ENCODE measurements at places on chromosomes 3 and 15.

DNA sequence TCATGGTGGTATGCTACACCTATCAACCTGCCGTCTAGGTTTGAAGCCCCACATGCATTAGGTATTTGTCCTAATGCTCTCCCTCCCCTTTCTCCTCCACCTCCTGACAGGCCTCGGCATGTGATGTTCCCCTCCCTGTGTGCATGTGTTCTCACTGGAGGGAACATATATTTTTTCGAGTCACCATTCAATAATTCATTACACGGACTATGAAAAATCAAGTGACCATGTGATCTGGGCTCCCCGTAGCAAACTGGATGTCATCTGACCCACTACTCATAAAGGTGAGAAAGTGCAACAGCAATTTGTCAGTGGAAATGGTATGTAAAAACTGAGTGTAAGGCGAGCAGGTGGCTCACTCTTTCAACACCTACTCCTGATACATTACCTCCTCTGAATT is 224.3 kb upstream of the RASGRP1 start:
- no peak for DNase-seq

DNA sequence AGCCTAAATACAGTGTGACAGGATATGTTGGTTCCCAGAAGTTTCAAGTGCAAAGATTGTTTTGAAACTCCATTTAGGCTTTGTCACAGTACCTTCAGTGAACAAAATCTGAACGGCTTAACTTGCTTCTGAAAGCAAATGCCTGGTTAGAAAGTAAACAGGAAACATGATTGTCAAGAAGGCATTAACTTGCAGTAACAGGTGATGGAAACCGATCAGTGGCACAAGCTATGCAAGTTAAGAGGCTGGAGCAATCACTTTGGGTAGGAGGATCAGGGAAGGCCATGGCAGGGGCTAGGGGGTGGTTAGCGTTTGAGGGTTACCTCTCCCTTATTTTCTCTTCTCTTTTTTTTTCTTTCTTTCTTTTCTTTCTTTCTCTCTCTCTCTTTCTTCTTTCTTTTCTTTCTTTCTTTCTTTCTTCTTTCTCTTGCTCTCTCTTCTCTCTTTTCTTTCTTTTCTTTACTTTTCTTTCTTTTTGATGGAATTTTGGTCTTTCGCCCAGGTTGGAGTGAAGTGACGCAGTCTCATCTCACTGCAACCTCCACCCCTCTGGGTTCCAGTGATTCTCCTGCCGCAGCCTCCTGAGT is 2.4 kb downstream of the HYKK start:
- no peak for DNase-seq

DNA sequence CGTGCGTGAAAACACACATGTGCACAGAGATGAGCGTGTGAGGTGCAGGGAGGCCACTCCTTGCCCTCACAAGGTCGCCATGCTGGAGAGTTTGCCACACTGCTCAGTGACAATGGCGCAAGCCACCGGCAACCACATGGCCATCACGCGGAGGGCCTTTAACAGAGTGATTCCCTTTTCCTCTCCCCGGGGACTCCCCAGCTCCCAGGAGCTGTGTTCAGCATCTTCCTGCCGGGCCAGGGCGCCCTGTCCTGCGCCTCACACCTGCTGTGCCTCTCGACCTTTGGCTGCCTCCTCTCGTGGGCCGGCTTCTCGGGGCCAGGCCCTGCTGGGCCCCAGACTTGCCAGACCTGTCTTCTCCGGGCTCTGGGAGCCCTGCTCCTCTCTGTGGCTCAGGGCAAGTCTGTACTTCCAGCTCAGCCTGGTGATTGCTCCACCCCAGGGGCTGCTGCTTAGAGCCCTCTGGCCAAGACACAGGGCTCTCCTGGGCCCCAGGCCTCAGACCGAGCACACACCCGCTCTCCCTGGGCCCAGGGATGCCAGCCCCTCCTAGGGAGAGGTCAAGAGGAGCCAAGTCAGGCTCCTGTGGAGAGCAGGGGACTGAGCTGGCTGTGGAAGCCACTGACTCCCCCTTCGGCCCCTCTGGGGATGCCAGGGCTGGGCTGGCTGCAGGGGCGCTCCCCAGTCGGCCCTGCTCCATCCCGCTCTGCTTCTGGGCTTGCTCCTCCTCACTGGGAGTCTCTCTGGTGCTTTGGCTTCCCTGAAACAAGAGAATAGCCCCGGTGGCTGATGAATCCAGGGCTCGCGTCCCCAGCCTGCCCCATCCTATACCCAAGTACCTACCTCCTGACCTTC is 5.6 kb downstream of the CCDC9B start:
- no peak for DNase-seq

DNA sequence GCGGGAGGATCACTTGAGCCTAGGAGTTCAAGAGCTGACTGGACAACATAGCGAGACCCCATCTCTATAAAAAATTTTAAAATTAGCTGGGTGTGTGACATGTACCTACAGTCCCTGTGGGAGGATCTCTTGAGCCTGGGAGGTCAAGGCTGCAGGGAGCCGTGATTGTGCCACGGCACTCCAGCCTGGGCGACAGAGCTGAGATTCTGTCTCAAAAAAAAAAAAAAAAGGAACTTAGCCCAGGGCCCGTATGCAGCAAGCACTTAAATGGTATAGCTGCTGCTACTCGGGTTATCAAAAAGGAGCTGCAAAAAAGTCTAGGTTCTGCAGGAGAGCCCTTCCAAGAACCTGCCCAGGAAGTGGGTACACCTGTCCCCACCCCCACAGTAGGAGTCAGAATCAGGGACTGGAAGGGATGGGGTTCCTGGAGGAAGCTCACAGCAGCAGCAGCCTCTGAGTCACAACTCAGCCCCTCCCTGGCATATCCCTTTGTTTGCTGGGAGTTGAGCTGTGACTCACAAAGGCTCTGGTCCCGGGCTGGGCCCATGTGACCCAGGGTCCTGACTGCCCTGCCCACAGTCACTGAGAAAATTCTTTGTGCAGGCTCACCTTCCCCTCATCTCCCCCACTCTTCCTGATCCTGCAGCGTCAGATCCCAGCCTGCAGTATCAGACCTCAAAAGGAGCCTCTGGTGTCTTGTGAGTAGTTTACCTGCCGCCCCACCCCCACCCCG is at the start of gene SPATA12:
Gene SPATA12 (plus strand): TSS at position 576 of the 733 bp plus-strand sequence. CDS start 13,031 bp downstream, outside the sequence.
- peak; percentile 99 for DNase-seq

DNA sequence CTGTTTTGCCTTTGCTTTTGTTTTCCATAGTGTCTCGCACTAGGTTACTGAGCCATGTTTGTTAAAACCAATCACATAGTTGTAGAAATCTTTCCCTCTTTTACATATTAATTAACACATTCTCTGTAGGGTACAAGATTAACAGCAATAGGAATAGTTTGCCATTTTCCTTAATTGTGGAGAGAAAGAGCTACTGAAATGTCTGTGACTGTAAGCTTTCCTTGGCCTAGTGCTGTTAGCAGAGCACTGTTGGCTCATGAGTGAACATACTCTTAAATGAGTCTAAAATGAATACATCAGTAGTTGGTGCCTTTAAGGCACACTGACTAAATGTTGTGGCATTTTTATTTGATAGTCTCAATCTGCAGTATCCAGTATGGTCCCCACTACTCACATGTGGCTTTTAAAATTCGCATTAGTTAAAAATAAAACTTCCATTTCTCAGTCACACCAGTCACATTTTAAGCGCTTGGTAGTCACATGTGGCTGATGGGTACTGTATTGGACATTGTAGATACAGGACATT is 28.2 kb downstream of the CHD2 start:
- DNase-seq: no peak

DNA sequence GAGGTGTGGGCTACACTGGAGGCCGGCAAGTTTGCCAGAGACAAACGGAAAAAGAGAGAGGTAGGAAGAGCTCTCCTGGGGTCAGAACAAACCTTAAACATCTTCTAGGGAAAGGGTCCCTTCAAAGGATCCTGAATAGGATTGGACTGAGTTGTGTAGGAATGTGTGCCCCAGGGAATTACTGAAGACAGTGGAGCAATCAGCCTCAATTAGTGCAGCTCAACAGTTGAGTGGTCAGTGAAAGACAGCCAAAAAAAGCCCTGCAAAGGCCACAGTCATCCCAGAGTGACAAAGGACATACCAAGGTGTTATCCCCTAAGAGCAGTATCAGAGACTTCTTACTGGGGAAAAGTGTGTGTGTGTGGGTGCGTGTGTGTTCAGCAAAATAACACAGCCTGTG is 70.3 kb downstream of the NUP210 start:
- DNase-seq: no peak

GRCh38 chr3:159886050-159886449 is 102.6 kb upstream of the IL12A start:
- no peak for DNase-seq

- peak; percentile 67 for DNase-seq
These were observed 59.4 kb upstream of the ATP2C1 start for GRCh38 chr3:130834476-130834875.

DNA sequence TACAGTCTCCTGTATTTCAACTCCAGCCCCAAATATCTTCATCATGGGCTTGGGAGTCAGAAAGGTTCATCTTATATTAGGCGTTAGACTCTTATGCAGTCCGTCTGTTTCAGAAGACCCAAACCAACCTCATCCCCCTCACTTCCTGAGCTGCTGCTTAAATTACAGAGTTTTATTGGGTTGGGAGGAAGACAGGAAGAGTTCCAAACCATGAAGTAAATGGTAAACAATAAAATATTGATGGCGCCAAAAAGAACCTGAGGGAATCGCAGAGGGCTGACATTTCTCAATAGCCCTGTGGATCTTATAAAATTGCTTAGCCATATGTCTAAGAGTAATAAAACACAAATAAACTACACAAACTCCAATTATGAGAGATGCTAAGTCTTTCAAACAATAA is 116.9 kb upstream of the C3orf80 start:
- DNase-seq: no peak

DNA sequence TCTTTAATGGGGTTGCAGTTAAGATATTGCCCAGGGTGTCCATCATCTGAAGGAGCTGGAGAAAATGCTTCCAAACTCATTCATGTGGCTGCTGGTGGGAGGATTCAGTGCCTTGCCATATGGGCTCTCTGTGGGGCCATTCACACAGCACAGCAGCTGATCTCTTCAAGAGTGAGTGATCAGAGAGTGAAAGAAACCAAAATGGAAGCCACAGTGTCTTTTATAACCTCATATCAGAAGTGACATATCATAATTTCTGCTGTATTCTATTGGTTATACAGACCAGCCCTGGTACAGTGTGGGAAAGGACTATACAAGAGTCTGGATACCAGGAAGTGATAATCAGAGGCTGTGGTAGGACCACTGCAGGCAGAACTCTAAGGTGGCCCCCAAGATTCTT is 33.6 kb downstream of the HHLA2 start:
- DNase-seq: no peak

DNA sequence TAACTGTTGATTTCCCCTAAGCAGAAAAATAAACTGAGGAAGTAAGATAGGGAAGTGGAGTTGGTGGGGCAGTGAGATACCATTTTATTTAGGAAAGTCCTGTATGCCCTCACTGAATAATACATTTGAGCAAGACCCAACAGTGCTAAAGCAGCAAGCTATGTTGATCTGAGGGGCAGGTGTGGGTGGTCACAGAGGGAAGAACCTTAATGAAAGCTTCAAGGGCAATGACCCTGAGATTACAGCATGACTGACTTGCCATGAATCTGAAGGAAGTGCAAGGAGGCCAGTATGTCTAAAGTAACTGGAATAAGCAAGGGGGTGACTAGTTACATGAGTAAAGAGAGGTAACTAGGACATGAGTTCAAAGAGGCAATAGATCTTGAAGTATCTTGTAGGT is 159.5 kb downstream of the CD47 start:
- DNase-seq: no peak

DNA sequence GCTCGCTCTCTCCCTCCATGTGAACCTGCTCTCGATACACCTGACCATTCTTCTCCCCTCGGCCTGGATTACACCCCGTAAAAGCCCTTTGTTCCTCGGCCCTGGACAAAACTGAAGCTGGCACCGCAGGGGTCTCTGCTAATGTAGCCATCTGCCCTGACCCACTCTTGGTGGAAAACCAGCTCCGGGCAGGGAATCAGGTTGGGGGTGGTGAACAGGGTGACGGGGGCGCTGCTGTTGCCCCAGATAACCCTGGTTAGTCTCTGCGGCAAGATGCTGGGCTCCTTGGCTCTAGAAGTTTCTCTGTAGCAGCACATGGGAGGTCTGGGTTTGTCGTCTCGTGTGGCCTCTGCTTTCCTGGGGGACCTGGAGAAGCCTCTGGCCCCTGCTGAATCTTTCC is 86.4 kb downstream of the WNT7A start:
- no peak for DNase-seq

DNA sequence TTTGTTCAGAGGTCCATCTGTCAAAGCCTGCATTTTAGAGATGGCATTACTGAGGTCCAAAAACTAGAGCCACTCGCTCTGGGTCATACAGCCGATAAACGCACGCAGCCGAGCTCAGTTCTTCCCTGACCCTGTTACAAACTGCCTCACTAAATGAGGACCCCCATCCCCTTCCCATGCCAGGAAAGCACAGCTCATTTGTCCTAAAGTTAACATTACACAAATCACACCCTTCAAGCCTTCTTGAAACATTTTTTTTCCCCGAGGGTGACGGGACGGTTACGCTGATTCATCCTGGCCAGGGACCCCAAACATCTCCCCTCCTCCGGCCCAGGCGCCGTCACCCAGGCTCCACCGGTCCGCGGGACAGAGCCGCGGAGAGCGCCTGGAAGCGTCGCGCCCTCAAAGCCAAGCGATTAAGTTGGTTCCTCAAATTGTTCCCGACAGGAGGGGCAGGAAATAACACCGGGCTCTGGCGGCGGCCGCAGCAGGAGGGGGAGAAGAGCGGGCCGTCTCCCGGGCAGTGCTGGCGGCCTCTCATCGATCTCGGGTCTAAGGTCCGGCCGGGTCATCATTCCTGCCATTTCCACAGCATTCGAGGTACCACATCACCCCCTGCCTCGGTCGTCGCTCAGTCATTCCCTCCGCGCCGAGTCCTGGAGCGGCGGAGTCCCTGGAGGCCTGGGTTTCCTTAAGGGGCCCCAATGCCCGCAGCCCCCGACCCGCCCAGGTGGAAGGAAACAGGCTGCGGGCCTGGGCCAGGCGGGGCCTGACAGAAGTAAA is 619 bp upstream of the CMTM8 start:
- DNase-seq: no peak

- no peak for DNase-seq
These were observed 126.8 kb downstream of the FRMD4B start for GRCh38 chr3:69259125-69259524.

DNA sequence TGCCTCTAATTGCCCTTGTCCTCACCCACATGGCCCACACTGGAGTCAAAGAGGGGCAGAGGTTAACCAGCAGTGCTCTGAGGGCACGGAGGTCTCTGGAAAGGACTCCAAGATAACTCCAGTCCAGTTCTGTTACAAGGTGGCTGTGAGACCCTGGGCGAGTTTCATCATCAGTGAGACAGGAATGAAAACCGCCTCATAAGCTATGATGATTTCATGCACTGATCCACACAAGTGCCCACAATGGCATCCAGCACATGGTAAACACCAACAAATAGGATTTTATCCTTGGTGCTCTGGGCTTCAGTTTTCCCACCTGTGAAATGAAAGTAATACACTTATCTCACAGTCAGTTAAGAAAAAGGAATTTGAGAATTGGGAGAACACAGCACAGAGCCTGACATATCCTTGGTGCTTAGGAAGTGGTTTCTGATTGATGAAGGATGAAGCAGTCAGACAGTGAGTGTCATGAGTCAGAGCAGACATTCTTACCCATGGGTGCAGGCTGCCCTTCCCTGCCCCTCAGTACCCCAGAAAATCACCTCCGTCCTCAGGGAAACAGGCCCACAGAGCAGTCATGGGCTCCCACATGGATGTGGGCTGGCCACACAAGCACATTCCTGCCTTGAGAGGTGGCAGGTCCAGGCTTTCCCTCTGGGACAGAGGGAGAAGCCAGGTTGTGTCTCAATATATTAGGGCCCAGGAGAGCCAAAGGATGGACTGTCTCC is 48.4 kb downstream of the DAPK2 start:
- peak; percentile 33 for DNase-seq

GRCh38 chr15:40508216-40508615 is 37.4 kb downstream of the CHST14 start:
- no peak for DNase-seq

All from HT1080 (cell line).